ENCODE measurements at places on chromosomes 7 and 10. TPM values are rescaled to one million over a fixed set of nuclear protein-coding genes. Genes with fewer than 3 reads are reported as not detected.

DNA sequence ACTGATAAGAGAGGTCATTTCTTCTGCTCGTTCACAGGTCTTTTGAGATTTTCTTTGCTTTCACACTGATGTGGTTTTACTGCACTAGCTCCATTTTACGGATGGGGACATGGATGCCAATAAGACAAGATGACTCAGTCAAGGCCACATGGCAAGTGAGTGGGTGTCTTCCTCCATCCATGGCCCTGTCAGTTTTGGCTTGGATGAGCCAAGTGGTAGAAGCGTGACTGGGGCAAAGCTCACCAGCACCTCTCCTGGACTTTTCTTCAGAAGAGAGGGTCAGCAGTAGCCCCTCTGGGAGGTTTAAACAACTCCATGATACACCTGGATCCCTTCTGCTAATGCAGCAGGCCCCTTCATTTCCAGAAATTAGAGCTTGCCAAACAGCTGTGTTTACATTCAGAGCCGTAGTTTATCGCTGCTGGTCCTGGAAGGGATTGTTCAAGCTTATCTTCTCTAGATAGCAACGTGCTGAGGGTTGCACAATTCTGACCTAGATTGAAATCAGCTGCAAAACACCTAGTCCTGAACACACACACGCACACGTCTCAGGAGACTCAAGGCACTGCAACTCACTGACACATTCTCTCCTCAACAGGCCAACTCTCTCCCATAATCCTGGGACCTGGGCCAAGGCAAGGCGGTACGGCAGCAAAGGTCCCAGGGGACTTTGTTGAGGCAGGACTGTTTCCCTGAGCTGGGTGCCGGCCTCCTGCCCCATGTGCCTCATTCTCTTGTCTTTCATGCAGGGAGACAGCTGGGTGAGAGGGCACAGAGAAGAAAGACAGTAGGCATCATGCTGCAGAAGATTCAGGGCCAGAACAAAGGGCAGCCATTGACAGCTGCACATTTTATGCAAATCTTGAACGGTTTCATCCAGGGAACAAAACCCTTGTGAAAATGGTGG is 14.2 kb upstream of the PDCD4 start:
- DNase-seq, result peak; percentile 78
- H3K4me3 ChIP-seq, result no peak overlapping the region
- peaks cover 19% of the 10 kb centered on the region for H3K4me1 ChIP-seq

DNA sequence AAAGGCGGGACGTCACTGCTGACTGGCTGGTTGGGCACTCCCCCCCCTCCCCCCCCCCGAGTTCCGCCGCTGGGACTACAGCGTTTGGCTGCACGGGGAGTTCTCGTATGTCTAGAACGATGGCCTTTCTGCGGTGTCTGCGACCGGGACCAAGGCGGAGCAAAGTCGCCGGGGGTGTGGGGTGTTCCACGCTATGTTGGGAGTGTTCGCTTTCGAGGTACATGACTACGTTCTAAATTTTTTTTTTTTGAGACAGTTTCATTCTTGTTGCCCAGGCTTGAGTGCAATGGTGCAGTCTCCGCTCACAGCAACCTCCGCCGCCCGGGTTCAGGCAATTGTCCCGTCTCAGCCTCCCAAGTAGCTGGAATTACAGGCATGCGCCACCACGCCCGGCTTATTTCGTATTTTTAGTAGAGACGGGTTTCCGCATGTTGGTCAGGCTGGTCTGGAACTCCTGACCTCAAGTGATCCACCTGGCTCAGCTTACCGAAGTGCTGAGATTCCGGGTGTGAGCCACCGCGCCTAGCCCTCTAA is 573 bp upstream of the IDI1 start:
- H3K27me3 ChIP-seq, result no peaks in the 10 kb centered on the region
- peak overlapping the region; percentile 71 for H3K4me3 ChIP-seq
- H3K36me3 ChIP-seq, result peaks cover 9% of the 10 kb centered on the region
- peaks cover 14% of the 10 kb centered on the region for H3K4me1 ChIP-seq
- no peak for DNase-seq

- H3K27me3 ChIP-seq, result no peaks in the 10 kb centered on the region
- no peak overlapping the region for H3K4me3 ChIP-seq
- no peaks in the 10 kb centered on the region for H3K36me3 ChIP-seq
These were observed 100.3 kb upstream of the BTBD16 start for GRCh38 chr10:122170802-122171201.

DNA sequence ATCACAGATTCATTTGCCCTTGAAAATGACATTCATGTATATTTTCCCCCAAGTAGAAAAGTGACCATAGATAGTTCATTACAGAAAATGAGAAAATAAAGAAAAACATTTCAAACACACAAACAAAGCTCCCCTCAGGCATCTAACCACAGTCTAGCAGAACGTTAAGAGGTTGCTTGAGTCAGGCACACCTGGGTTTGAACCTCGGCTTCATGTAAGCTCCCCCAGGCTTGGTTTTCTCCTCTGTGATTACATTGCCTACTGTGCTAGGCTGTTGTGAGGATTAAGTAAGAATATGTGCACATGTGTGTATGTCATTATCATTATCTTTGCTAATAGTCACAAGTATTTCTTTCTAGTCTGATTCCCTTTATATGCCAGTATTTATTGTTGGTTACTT is 9.1 kb downstream of the DNTT start:
- H3K4me3 ChIP-seq, result no peak overlapping the region
- H3K4me1 ChIP-seq, result peaks cover 16% of the 10 kb centered on the region
- no peak for DNase-seq
- H3K27me3 ChIP-seq, result no peaks in the 10 kb centered on the region

DNA sequence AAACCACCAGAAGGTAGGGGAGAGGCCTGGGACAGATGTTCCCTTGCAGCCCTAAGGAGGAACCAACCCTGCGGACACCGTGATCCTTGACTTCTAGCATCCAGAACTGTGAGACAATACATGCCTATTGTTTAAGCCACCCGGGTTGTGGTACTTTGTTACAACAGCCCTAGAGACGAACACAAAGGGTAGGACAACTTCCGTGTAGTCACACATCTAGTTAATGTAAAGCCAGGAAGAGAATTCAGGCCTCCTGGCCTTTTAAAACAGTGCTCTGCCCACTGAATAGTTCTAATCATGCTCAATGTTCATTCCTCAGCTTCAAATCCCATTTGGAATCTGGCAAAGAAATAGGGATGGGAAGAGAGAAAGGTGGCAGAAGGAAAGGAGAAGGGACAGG is 240.2 kb upstream of the KMT2E start:
- H3K36me3 ChIP-seq, result no peaks in the 10 kb centered on the region
- no peak for DNase-seq
- H3K27me3 ChIP-seq, result no peaks in the 10 kb centered on the region
- no peaks in the 10 kb centered on the region for H3K4me1 ChIP-seq
- H3K4me3 ChIP-seq, result no peak overlapping the region

Gene SLC26A4
- total RNA-seq, result not detected

- DNase-seq, result peak; percentile 80
- no peak overlapping the region for H3K4me3 ChIP-seq
- peaks cover 1% of the 10 kb centered on the region for H3K4me1 ChIP-seq
- H3K36me3 ChIP-seq, result no peaks in the 10 kb centered on the region
- no peaks in the 10 kb centered on the region for H3K27me3 ChIP-seq
- peak overlapping the region; percentile 6 for H3K27ac ChIP-seq
These were observed 12.0 kb downstream of the IFIT5 start for GRCh38 chr10:89426230-89426868.

DNA sequence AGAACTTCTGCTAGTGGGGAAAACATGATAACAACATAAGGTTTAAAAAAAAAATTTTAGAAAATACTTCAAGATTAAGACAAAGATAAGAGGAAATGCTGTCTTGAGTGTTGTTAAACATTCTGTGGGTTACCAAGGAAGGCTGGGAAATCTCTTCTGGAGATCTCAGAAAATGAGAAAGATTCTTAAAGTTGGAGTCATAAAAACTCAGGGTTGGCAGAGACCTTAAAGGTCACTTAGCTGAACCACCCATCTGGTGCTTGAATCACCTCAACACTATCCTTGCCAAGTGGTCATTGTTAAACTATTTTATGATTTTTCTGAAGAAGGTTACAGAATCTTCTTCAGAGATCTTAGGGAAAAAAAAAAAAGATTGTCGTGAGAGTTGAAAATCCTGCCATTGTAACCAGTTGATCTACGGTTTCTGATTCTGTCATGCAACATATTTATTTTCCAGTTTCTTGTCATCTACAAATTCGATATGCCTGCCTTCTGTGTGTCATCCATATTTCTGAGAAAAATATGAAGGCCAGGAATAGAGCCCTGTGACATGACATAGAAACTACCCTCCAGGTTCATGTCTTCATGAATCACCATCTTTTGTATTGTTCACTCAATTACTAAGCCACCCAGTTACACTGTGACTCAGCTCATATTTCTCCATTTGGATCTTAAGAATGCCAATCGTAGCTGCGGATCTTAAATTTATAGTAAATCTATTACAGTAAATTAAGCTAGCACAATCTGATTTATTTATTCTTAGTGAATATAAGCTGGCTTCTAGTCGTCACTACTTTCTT is 179.2 kb downstream of the ST7 start:
- no peak overlapping the region for H3K4me3 ChIP-seq
- H3K4me1 ChIP-seq, result peaks cover 13% of the 10 kb centered on the region
- peak overlapping the region; percentile 4 for H3K27ac ChIP-seq
- no peaks in the 10 kb centered on the region for H3K27me3 ChIP-seq
- peak; percentile 53 for DNase-seq

Gene CACNB2
- total RNA-seq, result 134 TPM

- no peak for DNase-seq
- H3K27me3 ChIP-seq, result no peaks in the 10 kb centered on the region
- H3K36me3 ChIP-seq, result peaks cover 3% of the 10 kb centered on the region
These were observed 12.0 kb upstream of the BTBD16 start for GRCh38 chr10:122259075-122259466.

DNA sequence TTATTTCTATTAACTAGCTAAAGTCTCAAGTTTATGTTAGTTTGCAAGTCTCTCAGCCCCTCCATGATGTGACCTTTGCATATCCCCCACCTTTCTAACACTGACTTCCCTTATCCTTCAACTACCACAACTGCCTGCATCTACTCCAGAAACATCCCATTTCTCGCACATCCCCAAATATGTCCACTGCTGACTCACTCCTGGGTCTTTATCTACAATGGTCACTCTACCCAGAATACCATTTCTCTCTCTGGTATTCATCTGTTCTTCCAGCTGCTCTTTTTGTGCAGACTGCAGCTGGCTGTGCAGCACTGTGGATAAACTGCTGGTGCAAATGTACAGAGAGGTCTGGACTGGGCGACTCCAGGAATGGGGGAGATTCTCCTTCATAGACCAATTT is 32.7 kb upstream of the PRSS1 start:
- H3K4me1 ChIP-seq, result no peaks in the 10 kb centered on the region
- no peaks in the 10 kb centered on the region for H3K27me3 ChIP-seq
- H3K36me3 ChIP-seq, result no peaks in the 10 kb centered on the region
- no peak for DNase-seq

DNA sequence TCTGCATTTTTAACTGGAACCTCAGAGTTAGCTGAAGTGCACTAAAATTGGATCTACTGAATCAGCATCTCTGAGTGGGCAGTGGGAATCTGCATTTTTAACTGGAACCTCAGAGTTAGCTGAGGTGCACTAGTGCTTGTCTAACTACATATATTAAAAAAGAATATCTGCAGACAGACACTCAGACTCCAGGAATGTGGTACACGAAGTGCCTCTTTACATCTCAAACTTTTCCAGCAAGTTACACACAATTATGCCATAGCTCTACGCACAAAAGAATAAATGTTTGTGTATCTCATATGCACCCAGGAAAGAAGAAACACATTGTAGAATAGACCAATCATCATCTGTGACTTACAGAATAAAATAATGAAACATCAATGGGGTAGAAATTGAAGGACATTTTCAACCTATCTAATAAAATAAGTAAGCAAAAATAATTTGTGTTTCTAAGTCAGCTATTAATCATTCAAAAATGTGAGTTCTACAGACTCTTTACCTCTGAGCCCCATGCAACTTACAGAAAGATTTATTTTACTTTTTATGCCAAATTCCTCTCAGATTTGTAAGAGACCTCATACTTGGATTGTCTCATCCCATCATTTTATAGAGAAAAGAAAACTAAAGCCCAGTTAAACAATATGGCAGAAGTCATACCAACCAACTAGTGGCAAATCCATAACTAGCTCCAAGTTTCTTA is 28.3 kb downstream of the PPP1R3A start:
- no peak overlapping the region for H3K27ac ChIP-seq
- H3K27me3 ChIP-seq, result no peaks in the 10 kb centered on the region
- DNase-seq, result no peak
- peaks cover 24% of the 10 kb centered on the region for H3K4me1 ChIP-seq
- H3K36me3 ChIP-seq, result no peaks in the 10 kb centered on the region
- H3K4me3 ChIP-seq, result no peak overlapping the region

GRCh38 chr7:93921186-93921585 is 349 bp upstream of the GNG11 start:
- peak overlapping the region; percentile 63 for H3K27ac ChIP-seq
- DNase-seq, result peak; percentile 30
- H3K27me3 ChIP-seq, result no peaks in the 10 kb centered on the region
- H3K36me3 ChIP-seq, result no peaks in the 10 kb centered on the region

DNA sequence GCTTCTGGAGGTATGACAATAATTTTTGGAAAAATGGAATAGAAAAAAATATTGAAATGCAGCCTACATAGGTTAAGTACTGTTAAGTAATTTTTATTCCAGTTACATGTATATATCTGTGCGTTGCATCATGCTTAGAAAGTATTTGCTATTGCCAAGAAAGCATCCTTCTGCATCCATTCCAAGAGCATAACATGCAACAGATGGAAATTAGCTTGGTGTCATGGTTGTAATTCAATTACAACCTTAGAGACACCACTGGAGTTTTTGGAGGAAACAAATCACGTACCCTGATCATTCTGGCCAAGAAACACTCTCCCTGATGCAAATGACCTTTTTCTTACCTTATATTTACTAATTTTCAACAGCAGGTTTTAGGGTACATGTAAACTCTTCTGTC is 1.7 kb downstream of the AKR1B1 start:
- no peaks in the 10 kb centered on the region for H3K27me3 ChIP-seq
- peak; percentile 55 for DNase-seq
- H3K27ac ChIP-seq, result no peak overlapping the region
- no peak overlapping the region for H3K4me3 ChIP-seq
- peaks cover 6% of the 10 kb centered on the region for H3K4me1 ChIP-seq
- no peaks in the 10 kb centered on the region for H3K36me3 ChIP-seq

DNA sequence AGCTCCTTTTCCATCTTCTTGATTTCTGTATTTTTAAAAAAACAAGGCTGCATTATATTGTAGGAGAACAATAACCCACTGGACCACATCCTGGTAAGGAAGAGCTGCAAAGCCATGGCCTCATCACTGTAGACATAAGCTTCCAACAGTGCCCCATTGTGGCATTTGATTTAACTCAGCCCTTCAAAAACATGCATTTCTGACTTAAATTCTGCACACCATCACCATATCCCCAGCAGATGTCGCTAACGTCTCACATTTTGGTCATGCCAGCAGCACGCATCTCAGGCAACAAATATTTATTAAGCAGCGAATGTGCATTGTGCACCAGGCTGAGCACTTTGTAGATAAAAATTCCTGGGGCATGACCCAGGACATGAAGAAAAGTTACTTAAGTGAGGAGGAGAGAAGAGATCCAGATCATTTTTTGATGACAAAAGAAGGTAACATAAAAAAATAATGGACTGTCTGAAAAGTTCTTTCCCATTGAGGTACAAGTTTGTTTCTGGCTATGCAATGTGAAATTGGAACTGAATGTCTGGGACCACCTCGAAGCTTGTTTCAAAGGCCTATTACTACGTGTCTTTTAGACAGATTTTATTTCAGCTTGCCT is 164.6 kb upstream of the CDCA7L start:
- H3K4me1 ChIP-seq, result no peaks in the 10 kb centered on the region
- peak; percentile 90 for DNase-seq
- H3K4me3 ChIP-seq, result no peak overlapping the region
- no peaks in the 10 kb centered on the region for H3K36me3 ChIP-seq
- H3K27ac ChIP-seq, result no peak overlapping the region

Gene CCL24
- not detected for total RNA-seq

- H3K4me3 ChIP-seq, result no peak overlapping the region
- H3K4me1 ChIP-seq, result no peaks in the 10 kb centered on the region
- no peaks in the 10 kb centered on the region for H3K36me3 ChIP-seq
- no peak overlapping the region for H3K27ac ChIP-seq
- no peaks in the 10 kb centered on the region for H3K27me3 ChIP-seq
These were observed 38.0 kb upstream of the CACNA2D1 start for GRCh38 chr7:82481499-82482097.

All from cardiac muscle cell (in vitro differentiated cells and primary cell).